ENCODE measurements at places on chromosomes 16 and 17.

DNA sequence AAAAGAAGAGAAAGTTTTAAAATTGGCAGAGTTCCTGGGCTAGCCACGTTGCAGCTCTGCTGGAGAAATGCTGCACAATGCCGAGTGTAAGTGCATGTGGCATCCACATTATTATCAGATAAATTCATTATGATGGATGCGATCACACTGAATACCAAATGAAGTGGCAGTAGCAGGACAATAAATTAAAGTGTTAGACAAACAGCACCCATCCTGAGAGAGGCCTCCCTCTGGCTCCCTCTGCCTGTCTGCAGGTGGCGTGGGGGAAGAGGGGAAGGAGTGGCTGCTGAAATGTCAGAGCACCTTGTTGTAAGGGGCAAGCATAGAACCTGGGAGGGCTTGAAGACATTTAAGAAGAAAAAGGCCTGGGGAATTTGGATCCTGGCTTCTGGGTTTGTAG lies 324.1 kb downstream of the HAPSTR1 start:
- DNase-seq = no peak

GRCh38 chr17:48643697-48644012 lies 17.5 kb upstream of the HOXB9 start:
- DNase-seq = no peak

DNA sequence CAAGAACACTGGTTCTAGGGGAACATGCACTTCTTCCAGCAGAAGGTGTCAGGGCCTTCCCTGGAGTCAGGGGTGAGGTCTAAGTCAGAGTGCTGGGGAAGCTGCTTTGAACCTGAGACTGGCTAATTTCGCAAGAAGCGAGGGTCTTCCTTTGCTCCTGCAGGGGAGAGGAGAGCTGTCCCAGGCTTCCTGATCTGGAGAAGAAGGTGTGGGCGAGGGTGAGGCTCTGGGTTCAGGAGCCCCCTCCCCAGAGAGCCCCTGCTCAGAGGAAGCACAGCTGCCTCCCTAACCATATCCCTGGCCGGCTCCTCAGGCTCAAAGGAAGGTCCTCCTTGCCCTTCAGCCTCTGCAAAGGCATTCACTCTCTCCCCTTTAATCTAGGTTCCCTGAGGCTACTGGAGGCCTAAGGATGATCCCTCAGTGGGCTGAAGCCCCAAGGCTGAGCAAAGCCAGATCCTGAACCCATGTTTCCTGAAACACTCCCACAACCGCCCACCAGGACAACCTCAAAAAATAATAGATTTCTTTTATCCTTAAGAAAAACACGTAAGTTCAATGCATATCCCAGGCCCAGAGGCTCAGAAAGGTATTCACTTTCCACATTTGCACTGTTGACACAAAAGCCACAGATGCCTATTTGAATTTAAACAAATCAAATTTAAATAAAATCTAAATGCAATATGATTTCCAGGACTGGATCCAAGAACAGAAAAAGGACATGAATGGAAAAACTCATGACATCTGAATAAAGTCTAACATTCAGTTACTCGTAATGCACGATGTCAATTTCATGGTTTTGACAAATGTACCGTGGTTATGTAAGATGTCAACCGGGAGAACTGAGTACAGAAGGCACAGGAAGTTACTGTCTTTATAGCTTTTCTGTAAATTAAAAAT lies 71.5 kb upstream of the RCVRN start:
- no peak for DNase-seq

DNA sequence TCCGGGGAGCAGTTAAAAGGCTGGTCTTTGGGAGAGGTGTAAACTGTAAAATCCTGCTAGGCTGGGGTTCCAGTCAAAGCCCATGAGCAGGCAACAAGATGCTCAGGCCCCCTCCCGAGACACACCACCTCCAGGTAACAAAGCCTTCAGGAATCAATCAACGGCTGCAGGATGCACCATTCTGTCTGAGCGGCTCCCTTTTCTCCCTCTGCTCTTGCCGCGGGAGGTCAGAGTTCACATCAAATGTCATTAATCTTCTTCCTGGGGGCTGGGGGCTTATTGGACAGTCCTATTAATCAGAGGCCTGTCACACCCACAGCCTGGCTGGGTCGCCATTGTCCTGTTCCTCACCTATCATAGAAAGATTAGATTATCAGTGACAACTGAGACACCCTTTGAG lies 11.9 kb upstream of the CCDC182 start:
- no peak for DNase-seq
